ENCODE measurements at places on chromosomes 12 and 14. TPM values are rescaled to one million over a fixed set of nuclear protein-coding genes. Genes with fewer than 3 reads are reported as not detected.

The HOXC5 gene
- not detected for polyA plus RNA-seq

The PIK3C2G gene
- not detected for polyA plus RNA-seq

The TCL1B gene
- not detected for polyA plus RNA-seq

The CLEC1A gene
- polyA plus RNA-seq: not detected

The CLEC9A gene
- not detected for polyA plus RNA-seq

GRCh38 chr12:107931761-107932160, 157.3 kb downstream of the ASCL4 start:
- DNase-seq: no peak
- H3K27me3 ChIP-seq: peaks cover 54% of the 10 kb centered on the region
- no peaks in the 10 kb centered on the region for H3K36me3 ChIP-seq
- H3K4me1 ChIP-seq: no peaks in the 10 kb centered on the region

GRCh38 chr14:81938341-81938740, 404.7 kb upstream of the SEL1L start:
- no peaks in the 10 kb centered on the region for H3K4me1 ChIP-seq
- H3K27ac ChIP-seq: no peak overlapping the region
- no peaks in the 10 kb centered on the region for H3K36me3 ChIP-seq
- DNase-seq: no peak
- no peak overlapping the region for H3K4me3 ChIP-seq
- H3K27me3 ChIP-seq: peaks cover 5% of the 10 kb centered on the region

DNA sequence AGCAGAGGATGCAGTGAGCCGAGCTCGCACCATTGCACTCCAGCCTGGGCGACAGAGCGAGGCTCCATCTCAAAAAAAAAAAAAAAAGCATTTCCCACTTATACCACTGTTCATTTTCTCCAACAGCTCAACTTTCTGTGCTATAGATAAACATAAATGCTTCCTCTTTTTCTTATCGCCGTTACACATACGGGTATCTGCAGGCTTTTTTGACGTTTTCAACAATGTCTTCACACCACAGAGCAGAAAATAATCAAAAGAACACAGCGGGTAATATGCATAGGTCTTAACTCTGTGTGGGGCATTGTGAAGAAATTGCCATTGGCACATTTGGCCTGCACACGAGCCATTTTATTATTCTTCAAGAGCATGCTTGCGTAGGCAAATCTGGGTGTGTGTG, 86.4 kb downstream of the CAPZA3 start:
- H3K4me1 ChIP-seq: no peaks in the 10 kb centered on the region
- H3K4me3 ChIP-seq: no peak overlapping the region
- H3K27ac ChIP-seq: no peak overlapping the region
- no peak for DNase-seq
- H3K27me3 ChIP-seq: no peaks in the 10 kb centered on the region

GRCh38 chr14:64246688-64247087, 47.5 kb downstream of the ESR2 start:
- H3K27ac ChIP-seq: no peak overlapping the region
- H3K36me3 ChIP-seq: no peaks in the 10 kb centered on the region
- no peak for DNase-seq
- no peaks in the 10 kb centered on the region for H3K27me3 ChIP-seq
- no peaks in the 10 kb centered on the region for H3K4me1 ChIP-seq
- H3K4me3 ChIP-seq: no peak overlapping the region

DNA sequence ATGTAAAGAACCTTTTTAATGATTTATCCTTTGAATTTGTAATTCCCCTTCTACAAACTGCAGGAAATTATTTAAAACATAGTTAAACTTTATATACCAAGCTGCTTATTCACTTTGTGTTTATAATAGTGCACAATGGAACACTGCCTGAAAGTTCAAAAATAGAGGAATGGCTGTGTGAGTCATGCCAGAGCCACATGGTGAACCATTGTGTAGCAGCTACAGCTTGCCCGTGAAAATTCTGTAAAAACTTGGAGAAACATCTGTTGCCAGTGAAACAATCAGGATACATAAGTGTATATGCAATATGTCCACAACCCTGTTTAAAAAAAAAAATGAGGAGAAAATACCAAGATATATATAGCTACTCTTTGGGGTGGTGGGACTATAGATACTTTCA, 59.5 kb downstream of the VEZT start:
- H3K27me3 ChIP-seq: no peaks in the 10 kb centered on the region
- H3K4me1 ChIP-seq: no peaks in the 10 kb centered on the region
- no peak for DNase-seq
- peaks cover 15% of the 10 kb centered on the region for H3K36me3 ChIP-seq

- H3K4me1 ChIP-seq: peaks cover 86% of the 10 kb centered on the region
- peak overlapping the region; percentile 90 for H3K27ac ChIP-seq
- no peaks in the 10 kb centered on the region for H3K27me3 ChIP-seq
- no peak for DNase-seq
These were observed 38.7 kb downstream of the SH2B3 start for GRCh38 chr12:111444314-111444924.

DNA sequence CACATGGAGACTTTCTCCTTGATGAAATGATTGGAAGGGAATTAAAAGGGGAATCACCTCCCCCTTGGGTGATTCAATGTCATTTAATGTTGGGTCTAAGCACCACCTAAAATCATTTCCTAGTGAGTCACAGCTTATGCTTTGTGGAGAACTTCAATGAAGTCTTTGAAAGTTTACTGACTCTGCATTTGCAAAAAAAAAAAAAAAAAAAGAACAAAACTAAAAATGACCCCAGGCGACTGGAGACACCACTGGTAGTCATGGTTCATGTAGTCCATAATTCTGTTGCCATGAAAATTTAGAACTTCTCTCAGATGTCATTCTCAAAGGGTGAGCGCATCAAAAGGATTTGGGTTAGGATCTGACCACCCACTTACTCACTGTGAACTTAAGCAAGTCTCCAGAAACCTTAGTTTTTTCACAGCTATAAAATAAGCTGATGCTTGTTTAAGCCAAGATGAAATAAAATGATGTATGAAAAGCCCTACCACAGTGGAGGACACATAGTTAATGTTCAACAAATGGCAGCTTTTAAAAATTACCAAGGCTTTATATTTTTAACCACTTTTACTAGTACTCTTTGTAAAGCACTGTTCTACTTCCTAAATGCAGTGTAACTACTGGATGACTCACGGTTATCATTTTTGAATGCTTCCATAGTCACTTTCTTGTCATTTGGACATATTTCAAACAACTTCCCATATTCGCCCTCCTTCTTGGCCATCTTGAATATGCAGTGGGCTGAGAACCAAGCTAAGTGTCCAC, 18.1 kb upstream of the KSR2 start:
- no peaks in the 10 kb centered on the region for H3K4me1 ChIP-seq
- H3K27me3 ChIP-seq: peaks cover 7% of the 10 kb centered on the region
- no peak overlapping the region for H3K27ac ChIP-seq

DNA sequence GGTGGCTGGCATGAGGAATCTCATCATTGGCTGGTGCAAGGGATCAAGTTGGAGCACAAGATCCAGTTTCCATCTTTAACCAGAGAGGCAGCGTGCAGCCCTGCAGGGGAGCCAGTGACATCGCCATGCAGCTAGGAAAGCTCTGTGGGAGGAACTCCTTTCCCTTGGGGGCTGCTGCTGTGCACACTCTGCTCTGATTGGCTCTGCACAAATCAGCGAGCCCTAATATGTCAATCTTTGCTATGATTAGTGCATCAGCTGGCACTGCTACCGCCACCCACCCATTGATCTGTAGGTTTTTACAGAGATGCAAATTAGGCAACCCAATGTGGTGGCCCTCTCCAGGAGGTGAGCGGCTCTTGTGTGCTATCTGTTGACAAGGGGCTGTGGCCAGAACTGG, 262.6 kb downstream of the PCNX1 start:
- no peak for DNase-seq
- peaks cover 22% of the 10 kb centered on the region for H3K4me1 ChIP-seq
- peaks cover 4% of the 10 kb centered on the region for H3K27me3 ChIP-seq

- no peak overlapping the region for H3K27ac ChIP-seq
- peaks cover 10% of the 10 kb centered on the region for H3K27me3 ChIP-seq
- peaks cover 1% of the 10 kb centered on the region for H3K4me1 ChIP-seq
- no peak overlapping the region for H3K4me3 ChIP-seq
- no peak for DNase-seq
These were observed 25.0 kb upstream of the GSG1 start for GRCh38 chr12:13128291-13128965.

- no peaks in the 10 kb centered on the region for H3K36me3 ChIP-seq
- H3K4me1 ChIP-seq: no peaks in the 10 kb centered on the region
- H3K27ac ChIP-seq: no peak overlapping the region
- no peak for DNase-seq
These were observed 52.0 kb downstream of the NAV3 start for GRCh38 chr12:77882709-77883108.

- no peaks in the 10 kb centered on the region for H3K36me3 ChIP-seq
- no peak for DNase-seq
- no peaks in the 10 kb centered on the region for H3K4me1 ChIP-seq
- peaks cover 1% of the 10 kb centered on the region for H3K27me3 ChIP-seq
- H3K27ac ChIP-seq: no peak overlapping the region
These were observed 26.1 kb upstream of the C14orf180 start for GRCh38 chr14:104553166-104554087.

All from naive thymus-derived CD8-positive, alpha-beta T cell (primary cell).